ENCODE measurements at places on chromosomes 12 and 14.

GRCh38 chr12:114952573-114953271 lies 268.7 kb upstream of the TBX3 start:
- DNase-seq: no peak

- no peak for DNase-seq
These were observed 21.1 kb upstream of the ULK1 start for GRCh38 chr12:131873293-131873692.

DNA sequence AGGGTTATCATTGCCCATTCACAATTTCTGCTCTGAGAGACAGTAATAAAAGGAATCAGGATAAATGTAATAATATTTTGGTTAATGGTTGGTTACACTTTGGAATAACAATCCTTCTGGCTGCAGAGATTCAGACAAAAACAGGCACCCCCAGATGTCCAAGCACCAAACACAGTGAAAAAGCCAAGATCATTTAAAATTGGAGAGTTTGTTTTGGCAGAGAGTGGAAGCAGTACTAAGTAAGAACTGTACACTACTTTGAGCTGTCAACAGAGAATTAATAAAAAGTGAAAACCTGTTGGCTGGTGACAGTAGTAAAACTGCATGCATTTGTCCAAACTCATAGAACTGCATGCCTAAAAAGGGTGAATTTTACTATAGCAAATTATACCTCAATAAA lies 15.6 kb upstream of the IL22 start:
- DNase-seq: no peak

GRCh38 chr12:108730365-108731104 lies 783 bp downstream of the CORO1C start:
- peak; percentile 48 for DNase-seq

DNA sequence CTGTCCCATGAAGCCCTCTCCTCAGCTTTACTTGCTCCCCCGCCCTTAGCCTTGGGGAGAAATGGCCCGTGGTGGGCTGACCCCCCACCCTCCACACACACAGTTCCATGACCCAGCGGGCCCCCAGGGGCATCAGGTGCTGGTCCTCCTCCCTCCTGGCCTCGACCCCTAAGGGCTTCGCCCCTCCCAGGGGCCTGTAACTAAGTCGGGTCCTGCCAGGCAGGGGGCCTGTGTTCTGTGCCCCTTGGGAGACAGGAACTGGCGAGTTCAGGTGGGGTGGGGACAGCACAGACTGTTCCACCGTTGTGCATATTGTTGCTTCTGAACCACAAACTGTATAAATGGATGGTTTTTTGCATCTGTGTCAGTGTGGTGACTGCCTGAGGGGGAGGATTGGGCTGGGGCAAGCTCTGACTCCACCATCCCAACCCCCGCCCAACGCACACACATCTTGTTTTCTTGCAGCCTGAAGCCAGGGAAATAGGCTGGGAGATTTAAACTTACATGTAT lies 8.8 kb downstream of the TAMALIN start:
- DNase-seq: no peak

GRCh38 chr14:34172550-34173368 lies 221.9 kb upstream of the EGLN3 start:
- no peak for DNase-seq

DNA sequence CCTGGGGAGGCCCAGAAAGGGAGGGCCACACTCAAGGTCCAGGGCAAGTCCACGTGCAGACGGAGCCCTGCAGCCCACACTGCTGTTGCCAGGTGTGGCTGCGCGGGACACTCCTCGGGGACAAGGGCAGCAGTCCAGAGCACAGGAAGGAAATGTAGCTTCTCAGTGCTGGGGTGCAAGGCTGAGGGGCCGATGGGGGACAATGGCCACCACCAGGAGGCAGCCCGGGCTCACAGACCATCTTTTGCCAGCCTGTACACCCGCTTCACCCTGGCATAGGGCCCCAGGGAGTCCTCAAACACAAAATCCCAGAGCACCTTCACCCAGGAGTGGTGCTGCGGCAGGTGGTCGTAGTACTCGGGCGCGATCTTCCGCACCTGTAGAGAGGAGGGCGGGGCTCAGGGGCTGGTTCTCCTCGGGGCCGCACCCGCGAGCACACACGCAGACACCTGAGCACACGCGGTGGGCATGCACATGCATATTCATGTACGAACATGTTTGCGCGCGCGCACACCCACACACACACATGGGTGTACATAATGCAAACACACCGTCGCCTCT lies 12.8 kb downstream of the DEGS2 start:
- no peak for DNase-seq

GRCh38 chr12:24177889-24178288 lies 228.4 kb upstream of the SOX5 start:
- no peak for DNase-seq

DNA sequence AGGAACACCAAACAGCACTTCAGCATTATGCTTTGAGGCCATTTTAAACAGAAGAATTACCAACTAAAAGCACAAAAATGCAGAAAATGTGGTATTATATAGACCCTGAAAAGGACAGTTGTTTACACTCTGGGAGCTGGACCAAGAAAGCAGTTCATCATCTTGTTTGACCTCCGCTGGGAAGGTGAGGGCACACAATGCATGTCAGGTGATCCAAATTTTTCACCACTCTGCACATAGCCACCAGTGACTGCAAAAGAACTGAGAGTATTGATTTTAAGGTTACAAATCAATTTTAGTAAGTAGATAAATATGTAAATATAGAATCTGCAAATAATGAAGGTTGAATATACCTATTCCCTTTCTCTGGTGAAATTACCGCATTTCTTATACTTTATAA lies 119.6 kb downstream of the SLC16A7 start:
- DNase-seq: no peak

GRCh38 chr14:100214770-100215083 lies 24.2 kb upstream of the YY1 start:
- no peak for DNase-seq

DNA sequence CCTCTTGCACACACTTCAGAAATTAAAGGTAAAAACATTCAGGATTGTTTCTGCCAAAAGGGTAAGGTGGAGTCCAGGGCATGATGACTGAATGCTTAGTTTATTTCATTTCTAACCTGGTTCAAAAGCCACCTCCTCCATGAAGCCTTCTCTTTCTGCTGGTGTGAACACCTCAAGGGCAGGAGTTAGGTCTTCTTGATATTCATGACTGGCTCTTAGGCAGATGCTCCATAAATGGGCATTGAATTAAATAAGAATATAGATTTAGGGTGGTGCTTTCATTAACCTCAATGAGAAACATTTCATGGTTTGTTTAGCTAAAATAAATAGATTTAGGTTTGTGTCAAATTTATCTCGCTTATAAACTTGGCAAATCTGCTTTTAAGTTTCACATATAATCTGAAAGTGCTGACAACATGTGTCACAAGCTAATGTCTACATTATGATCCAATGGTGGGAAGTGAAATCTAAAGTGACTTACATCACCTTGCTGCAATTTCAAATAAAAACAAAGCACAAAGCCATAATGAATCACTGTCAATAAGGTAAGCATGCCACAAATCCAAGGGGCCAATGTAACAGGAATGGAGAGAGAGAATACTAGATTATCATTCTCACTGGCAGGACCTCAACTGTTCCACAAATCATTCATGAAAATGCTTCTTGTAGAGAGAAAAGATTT lies 72.7 kb upstream of the GRIP1 start:
- no peak for DNase-seq

GRCh38 chr12:64672925-64673409 lies 62.7 kb downstream of the RASSF3 start:
- DNase-seq: peak; percentile 54

- peak; percentile 26 for DNase-seq
These were observed 14.3 kb upstream of the ZFP36L1 start for GRCh38 chr14:68807148-68807600.

GRCh38 chr14:64520699-64521098 lies 16.1 kb downstream of the ZBTB1 start:
- DNase-seq: no peak

- DNase-seq: no peak
These were observed 105.1 kb downstream of the PRIMA1 start for GRCh38 chr14:93683226-93683625.

- DNase-seq: no peak
These were observed 165.9 kb downstream of the SLC35F4 start for GRCh38 chr14:57699947-57700346.

GRCh38 chr14:96938946-96939345 lies 141.8 kb downstream of the VRK1 start:
- no peak for DNase-seq

DNA sequence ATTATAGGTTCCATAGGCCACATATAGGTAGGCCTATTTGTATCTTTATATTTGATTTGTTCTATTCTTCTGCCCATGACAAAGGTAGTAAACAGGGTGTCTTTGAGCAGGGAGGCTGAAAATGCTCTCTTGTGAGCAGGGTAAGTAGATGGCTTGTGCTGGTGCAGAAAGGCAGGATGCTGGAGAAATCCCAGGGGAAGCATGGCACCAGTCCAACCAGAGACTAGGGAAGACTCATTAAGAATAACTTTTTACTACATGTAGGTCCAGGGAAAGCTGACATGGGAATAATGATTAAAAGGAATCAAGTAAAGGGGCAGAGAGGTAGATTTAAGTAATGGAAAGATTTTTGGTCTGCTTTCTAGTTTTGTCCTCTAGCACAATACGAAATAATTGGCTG lies 245.0 kb downstream of the RGS6 start:
- DNase-seq: no peak

DNA sequence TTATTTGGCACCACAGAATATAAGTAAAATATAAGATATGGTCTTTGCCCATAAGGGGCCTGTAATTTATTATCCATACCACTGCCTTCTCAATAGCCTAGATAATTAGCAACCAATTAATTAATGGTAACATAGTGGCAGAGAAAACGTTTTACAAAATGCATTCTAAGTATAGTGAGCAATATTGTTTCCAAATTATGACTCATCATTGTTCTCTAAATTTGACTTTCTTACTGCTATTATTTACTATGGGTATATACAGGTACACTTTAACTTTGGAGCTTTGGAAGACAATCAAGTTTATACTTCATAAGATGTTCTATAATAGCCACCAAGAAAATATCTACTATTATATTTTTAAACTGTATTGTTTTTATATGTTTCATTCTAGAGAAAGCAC lies 26.7 kb downstream of the DCP1B start:
- DNase-seq: no peak

GRCh38 chr14:22721213-22721612 lies 45.3 kb upstream of the OXA1L start:
- DNase-seq: no peak

DNA sequence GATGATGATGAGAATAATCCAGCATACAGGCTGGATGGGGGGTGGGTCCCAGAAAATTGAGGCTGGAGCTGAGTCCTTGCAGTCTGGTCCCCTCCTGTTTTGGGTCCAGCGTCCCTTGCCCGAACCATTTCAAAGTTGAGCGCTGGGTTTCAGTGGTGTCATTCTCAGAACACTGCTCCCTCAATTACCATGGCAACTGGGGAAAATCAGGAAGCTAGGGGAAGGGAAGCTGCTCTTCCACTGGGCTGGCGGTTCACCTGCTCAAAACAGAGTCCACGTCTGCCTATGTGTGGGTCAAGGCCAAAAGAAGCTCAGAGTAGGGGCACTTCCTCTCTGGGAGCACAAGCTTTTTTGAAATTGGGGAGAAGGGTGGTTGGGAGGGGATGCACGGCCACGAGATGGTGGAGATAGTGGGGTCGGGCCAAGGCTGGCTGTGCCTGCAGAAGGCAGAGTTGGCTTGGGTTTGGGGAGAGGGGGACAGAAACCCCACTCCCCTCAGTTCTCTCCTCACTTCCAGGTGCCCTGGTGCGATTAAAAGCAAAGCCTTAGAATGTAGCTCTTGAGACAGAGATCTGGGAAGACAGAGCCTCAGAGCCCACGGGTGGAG lies 1.7 kb upstream of the NOS1 start:
- DNase-seq: no peak

DNA sequence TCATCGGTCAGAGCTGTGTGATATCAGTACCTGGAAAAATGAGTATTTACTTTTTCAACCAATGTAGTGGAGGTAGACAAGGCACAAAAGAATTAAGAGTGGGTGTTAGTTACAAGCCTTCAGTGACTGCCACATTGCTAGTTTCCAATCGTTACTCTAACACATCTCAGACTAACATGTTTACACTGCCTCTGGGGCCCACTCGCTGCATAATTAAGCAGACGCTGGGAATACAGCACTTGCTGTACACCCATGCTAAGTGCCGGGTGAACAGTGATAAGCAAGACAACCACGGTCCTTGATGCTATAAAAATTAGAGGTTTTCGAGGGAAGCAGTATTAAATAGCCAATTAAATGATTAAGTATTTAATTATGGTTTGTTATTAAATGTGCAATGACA lies 1147.6 kb downstream of the AACS start:
- no peak for DNase-seq

DNA sequence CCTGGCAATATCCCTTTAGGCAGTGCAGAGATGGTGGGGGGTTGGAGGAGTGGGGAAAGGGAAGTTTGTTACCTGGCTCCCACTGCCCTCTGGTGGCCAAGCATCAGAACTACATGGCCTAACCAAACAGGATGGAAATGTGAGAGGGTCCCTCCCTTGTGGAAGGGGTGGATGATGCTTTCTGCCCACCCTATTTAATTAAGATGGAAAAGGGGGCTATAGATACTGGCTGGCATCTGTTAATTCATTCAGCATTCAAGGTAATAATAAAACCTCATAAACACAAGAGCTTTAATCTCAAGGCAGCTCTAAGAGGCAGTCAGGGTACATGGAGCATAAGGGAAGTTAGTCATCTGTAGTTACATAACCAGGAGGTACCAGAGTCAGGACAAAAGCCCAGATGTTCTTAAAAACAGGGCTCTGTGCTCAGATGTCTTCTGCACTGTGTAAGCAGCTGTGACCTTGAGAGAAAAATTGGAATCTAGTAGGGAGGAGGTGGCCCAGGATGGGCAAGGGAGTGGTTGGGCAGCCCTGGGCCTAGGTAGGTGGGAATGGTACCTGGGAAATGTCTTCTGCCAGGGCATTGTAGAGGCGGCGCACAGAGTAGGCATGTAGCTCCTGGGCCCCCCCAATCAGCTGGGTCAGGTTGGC lies 4.6 kb downstream of the AP1G2 start:
- DNase-seq: no peak

DNA sequence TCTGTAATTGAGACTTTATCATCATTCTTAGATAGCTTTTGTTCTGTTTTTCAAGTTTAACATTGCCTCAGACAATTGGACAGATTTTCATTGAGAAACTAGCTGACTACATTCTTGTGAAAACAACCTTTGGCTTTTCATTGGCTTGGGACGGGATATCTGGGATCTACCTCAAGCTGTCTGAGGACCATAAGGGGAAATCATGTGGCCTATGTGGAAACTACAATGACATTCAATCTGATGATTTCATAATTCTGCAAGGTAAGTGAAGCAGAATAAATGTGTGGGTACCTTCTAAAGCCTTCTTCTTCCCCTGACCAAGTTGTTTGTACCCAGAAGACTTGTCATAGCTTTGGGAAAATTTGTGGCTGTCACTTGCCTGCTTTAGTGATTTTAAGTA lies 133.5 kb downstream of the OTOGL start:
- peak; percentile 7 for DNase-seq

Data from GF-D8 (cell line).